ENCODE measurements at places on chromosomes 16 and 17.
A peak's percentile ranks its signal among the peaks of the same experiment; 100 is the strongest.

GRCh38 chr17:8176998-8177731 is 985 bp upstream of the TMEM107 start:
- DNase-seq = no peak

- DNase-seq = no peak
Observed at GRCh38 chr17:57562184-57562698, 182.9 kb downstream of the CCDC182 start.

GRCh38 chr17:50095626-50096037 is 481 bp downstream of the PDK2 start:
- no peak for DNase-seq

- no peak for DNase-seq
Observed at GRCh38 chr17:40481106-40481505, 20.3 kb downstream of the TNS4 start.

- DNase-seq = no peak
Observed at GRCh38 chr16:78761427-78761826, 662.0 kb downstream of the WWOX start.

- DNase-seq = no peak
Observed at GRCh38 chr17:57482657-57483056, 226.3 kb downstream of the MSI2 start.

- DNase-seq = no peak
Observed at GRCh38 chr17:17348872-17349723, 45.9 kb downstream of the NT5M start.

DNA sequence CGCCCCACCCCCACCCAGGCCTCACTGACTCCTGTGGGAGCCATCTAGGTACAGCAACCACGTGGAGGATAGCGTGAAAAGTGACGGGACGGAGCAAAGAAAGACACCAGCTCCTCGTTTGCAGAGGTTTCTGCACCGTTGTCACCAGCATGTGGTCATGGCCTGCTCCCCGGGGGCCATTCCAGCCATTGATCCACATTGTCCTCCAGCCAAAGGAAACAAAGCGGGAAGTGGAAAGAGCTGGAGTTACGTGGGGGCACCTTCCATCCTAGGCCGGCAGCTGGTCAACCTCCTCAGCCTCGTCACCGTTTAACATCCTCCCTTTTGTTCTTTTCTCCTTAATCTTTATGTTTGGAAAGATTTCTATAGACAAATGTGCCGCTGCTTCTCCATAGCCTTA is 153.7 kb downstream of the RPTOR start:
- no peak for DNase-seq

GRCh38 chr17:60825351-60825750 is 147.7 kb downstream of the BCAS3 start:
- no peak for DNase-seq

DNA sequence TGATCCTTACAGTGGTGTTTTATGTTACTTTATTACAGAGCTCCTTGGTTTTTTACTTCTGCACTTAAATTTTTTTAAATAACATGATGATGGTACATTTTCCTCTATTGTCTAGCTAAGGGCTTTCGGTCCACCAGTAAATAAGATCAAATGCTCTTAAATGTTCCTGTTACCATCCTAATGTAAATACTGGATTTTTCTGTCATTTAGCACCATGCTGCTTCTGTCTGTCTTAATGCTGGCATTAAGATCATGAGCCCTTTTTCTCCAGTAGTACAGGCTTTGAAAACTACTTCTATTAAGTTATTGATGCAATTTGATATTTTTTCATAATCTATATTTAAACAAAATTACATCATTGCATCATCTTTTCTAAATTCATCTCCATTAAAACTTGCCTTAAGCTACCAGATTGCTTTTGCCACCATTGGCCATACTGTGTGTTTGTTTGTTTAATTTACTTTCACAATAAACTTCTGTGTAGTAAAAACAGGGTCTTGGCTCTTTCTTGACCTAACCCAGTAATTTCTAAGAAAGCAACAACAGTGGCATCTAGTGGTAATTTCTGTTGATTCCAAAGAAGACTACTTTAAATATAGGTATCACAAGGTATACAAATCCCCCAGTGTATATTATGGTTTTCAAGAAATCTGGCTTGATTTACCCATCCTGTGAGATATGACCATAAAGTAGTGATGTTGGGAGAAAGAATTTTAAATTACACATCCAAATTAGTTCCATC is 9.0 kb upstream of the PHAF1 start:
- DNase-seq = no peak

DNA sequence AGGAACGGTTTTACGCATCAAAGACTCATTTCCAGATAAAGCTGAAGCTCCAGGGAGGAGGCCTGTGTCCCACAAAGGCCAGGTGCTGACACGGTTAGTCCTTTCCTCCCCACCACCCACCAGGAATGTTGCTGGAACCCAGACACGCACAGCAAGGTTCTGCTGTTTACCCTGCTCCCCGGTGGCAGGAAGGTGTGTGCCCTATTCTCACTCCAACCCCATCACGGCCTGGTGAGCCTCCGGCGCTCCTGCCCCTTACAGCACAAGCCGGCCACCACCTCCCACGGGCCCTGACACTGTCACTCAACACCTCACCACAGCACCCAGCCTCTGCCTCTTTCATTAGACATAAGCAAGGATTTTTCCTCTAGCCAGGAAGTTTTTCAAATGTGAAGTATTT is 47.8 kb downstream of the ANKRD11 start:
- no peak for DNase-seq

DNA sequence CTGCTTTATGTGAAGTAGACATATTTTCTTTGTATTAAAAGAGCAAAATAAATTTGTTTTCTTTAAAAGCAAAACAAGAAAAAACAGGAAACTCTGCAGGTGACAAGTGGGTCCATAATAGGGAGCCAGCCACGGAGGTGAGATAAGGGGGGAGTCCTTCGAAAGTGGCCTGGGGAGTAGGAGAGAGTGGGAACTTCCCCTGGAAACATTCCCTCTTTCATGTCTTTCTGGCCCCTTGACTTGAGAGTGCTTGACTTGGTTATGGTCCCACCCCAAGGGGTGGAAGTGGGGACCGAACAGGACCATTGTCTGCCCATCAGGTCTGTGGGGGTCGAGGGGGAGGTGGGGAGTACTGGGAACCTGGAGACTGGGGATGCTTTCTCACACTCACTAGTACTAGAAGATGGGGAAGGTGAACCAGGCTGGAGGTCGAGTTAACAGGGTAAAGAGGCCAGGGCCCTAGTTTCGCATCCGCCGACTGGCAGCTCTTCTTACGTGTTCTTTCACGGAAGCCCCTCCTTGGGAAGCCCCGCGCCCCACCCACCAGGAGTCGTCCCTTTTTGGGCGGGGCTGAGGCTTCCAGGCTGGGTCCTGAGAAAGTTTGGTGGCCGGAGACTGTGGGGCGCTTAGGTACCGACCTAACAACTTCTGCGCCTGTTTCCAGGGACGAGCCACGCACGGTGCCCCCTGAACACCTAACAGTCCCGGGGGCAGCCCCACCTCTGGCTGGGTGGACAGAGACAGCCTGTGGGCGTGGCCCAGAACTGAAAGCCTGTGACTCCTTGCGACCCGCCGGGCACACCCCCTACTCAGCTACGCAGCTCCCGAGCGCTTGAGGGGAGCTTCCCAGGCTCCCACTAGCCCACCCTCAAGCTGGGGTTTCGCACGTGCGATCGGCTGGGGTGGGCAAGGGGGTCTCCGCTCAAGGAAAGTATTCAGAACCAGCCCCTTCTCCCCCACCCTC is 790 bp downstream of the TRADD start:
- DNase-seq = no peak

DNA sequence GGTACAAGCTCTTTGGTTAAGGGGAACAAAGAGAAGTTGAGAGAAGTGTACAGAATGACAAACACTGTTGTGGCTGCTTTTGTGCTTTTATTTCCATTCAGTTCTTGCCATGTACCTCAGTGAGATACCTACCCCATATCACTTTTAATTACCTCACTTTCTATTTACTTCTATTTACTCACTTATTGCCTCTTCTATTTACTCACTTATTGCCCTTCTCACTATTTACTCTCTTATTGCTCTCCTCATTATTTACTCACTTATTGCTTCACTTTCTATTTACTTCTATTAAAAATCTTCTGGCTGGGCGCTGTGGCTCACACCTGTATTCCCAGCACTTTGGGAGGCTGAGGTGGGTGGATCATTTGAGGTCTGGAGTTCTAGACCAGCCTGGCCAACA is 41.9 kb downstream of the MBTD1 start:
- no peak for DNase-seq

DNA sequence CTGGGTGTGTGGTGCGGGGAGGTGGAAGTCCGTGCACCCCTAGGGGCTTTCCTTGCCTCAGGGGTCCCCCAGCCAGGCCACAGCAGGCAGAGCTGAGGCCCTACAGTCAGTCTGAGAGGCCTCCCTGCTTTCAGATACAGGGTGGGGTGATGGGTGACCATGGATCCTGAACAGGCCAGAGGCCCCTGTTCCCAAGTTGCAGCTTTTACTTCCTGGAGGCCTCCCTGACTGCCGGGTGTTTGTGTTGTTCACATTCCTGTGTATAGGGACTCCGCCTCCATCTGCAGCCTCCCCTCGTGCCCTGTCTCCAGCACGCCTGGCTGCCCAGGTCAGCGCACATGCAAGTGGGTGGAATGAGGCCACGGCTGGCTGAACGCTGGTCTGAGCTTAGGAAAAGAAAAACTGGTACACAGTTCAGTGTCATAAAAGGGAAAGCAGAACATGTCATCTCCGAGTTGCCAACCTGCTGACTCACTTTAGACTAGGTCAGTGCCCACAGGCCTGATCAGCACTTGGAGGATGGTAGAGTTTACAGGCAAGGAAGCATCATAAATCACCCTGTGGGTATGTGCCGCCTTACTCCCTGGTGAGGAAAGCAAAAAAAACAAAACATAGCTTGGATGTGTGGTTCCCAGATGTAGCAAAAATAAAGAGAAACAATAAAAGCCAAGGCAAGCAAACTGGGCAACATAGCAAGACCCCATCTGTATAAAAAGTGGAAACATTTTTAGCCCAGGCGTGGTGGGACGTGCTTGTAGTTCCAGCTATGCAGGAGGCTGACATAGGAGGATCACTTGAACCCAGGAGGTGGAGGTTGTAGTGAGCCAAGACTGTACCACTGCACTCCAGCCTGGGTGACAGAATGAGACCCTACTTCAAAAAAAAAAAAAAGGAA is 6.2 kb upstream of the SLC7A6 start:
- DNase-seq = no peak

DNA sequence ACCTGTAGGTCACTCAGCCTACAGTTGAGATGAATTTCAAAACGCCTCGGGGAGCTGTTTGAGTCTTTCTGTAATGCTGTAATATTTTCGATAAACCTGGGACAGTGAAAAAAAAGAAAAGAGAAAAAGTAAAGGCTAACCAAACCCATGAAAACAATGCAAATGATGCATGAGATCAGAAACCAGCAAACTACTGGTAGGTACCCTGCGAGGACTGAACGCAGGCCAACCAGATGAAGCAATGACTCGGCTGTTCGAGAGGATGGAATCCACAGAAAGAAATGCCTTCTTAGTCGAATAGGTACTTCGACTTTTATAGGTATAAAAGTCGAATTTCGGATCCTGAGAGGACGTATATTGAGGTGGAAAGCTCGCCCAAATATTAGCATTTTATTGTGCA is 509 bp upstream of the ATAD5 start:
- DNase-seq = no peak

DNA sequence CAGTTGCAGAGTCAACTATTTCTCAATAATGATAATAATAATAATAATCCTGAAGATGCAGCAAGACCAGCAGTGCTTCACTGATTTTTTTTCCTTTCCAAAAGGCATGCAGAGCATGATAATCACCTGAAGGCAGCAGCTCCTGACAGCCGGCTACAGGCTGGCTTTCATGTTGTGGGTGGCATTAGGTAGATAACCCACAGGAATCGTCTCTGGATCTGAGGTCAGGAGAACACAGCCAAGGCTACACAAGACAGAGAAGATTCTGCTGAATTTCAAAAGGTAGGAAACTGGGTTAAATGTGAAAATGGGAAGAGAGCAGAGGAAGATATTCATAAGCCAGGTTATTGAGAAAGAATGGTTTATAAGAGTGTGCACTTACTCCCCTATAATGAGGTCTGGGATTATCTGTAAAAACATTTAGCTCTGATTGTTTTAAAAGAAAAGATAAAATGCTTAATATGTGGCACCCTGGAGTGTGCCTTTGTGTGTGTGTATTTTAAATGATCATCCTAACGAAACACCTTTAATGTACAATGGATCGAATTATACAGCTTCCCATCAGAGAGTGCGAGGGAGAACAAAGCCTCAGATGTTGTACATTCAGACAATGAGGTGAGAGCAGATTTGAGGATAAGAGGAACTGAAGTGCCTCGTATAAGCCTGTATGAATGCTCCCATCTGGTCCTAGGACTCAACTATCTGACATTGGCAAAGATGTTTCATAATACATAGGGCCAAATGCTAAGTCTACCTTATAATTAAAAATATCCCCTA is 273.1 kb downstream of the PHKB start:
- no peak for DNase-seq

- DNase-seq = no peak
Observed at GRCh38 chr17:65455154-65455971, 106.1 kb downstream of the AXIN2 start.

DNA sequence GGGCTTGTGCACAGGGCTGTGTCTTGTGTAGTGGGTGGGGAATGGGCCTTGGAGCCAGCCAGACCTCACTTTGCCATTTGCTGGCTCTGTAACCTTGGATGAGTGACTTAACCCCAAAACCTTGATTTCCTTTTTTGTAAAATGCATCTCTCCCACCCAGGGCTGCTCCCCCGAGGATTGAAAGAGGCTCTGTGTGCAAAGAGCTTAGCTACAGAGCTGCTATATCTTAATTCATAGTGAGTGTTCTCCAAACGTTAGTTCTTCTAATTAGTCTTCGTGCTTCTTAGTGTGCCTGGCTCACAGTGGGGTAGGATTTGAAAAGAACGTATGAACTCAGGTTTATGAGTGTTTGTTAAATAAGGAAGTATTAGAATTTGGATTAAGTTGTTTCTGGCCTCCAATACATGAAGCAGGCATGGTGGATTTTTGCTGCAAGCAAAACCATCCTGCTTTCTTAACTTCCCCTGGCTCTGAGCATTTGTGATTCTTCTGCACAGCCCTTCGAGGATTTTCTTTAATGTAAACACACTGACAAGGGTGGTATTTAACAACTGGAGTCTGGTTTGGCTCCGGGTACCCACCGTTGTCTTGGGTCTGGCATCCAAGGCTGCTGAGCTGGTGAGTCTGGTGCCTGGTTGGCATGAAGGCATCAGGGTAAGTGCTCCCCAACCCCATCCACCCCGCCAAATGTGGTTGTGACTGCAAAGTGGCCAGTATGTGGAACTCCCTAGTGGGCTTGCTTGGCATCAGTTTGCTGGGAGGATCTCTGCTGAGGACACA is 29.7 kb downstream of the KSR1 start:
- no peak for DNase-seq

GRCh38 chr16:50368410-50369132 is at the start of gene BRD7:
Gene BRD7, minus strand, starts transcription at chr16:50368988. Its CDS starts 214 bp downstream, at chr16:50368774.
- DNase-seq = peak; percentile 65

GRCh38 chr17:37744961-37745800 is at the start of gene HNF1B:
Gene HNF1B, minus strand, starts transcription at chr17:37745059. Its CDS starts 175 bp downstream, at chr17:37744884.
- no peak for DNase-seq

GRCh38 chr17:58304750-58305486 is 23.7 kb downstream of the TSPOAP1 start:
- no peak for DNase-seq
